ENCODE measurements at places on chromosomes 7 and 10.

- no peak for DNase-seq
Measured at GRCh38 chr7:151125846-151126481, 39.7 kb downstream of the AGAP3 start.

DNA sequence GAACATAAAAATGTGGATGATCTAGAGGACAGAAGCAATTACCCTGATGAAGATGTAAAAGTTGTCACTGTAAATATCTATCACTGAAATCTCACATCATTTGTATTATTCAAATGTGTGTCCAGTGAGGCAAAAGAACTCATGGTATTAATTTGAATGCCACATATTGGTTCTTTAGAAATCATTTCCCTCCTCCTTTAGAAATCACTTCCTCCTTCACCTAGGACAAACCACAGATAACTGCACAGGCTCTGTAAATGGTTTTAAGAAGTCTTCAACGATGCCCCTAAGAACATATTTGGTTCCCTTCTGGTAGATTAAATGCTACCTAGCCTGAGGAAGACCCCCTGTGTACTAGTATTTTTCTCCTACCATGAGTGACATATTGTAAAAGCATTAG is 33.1 kb upstream of the ZNF518A start:
- no peak for DNase-seq

DNA sequence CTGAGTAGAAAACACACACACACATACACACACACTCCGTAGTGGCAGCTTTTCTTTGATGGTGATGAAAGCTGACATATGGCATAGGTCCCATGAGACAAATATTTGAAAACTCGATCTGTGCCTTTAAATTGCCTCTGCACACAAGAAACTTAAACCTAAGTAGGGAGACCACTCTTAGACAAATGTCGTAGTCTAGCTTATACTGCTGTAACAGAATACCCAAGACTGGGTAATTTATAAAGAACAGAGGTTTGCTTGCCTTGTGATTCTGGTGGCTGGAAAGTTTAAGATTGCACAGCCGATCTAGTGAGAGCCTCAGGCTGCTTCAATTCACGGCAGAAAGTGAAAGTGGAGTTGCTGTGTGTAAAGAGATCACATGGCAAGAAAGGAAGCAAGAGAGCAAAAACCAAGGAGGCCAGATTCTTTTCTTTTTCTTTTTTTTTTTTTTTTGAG is 489.4 kb upstream of the SORCS1 start:
- peak; percentile 32 for DNase-seq

GRCh38 chr10:79445977-79446757 is 743 bp upstream of the ZCCHC24 start:
- DNase-seq, result no peak

- peak; percentile 11 for DNase-seq
Measured at GRCh38 chr10:14240253-14241189, 90.2 kb downstream of the FRMD4A start.

DNA sequence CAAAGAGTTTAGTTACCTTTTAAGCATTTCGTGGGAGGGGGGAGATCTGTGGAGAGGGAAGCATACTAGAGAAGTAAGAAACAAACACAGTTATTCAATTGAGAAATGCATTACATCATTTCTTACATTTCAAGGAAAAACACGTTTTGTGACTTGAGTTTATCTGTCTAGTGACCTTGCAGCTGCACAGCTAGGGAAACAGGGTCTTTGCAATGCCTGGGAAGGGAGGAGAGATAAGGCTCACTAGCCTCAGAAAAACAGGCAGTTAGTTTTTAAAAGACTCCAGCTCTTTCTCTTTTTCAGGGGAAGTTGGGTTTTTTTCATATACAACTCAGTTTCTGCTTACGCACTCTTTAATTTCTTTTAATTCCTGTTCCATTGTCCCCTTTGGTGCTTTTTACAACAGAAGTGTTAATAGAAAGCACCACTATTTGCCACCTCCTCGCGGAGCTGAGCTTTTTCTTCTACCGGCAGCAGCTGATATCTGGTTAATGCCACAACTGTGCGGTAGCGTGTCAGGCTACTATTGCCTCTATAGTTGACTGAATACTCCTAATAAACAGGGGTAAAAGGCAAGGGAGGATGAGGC is 5.6 kb downstream of the CYP3A43 start:
- no peak for DNase-seq

- no peak for DNase-seq
Measured at GRCh38 chr7:126570845-126571244, 681.9 kb downstream of the GRM8 start.

DNA sequence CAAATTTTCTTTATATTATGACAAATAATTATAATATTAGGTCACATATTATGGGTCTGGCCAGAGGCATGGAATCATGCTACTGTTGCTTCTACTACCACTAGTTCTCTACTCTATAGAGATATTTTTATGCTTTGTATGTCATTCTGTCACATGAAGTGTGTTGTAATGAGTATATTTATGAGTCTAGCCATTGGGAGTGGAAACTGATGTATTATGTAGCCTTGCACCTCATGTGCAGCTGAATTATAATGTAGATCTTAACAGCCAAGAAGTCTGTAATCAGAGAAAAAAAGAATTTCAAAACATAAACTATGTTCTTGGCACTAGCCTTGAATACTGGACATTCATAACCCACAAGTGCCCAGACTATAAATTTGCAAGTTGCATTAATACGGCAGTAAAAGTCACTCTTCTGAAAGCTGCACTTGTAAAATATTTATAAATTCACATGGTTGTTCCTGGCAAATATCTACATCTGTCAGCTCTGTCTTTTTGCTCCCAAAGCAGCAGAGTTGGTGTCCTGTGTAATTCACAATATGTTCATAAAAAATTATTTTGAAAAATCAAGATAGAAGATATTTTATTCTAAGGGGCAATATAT is 48.6 kb upstream of the SKAP2 start:
- no peak for DNase-seq

DNA sequence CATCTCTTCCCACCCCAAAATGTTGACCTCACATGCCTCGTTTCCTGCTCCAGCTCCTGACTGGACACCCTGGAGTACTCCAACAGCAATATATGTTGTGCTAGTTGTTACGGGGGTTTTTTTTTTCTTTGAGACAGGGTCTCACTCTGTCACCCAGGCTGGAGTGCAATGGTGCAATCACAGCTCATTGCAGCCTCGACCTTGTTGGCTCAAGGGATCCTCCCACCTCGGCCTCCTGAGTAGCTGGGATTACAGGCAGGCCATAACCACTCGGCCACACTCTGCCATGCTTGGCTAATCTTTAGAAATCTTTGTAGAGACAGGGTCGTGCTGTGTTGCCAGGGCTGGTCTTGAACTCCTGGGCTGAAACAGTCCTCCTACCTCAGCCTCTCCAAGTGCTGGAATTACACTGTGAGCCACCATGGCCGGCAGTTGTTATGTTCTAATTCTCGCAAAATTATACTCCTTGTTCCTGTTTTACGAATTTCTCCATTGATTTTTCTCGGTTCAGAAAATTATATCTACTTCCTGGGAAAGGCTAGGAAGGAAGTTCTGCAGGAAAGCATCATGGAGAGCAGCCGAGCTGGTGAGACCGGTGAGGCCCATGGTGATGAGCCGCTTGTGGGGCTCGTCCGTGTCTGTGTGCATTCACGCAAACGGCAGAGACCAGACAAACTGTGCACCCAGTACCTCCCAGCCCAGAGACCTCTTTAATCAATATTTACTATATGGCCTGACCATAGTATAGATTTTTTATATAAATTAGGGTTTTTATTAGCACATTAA is 52.4 kb upstream of the DNAJB6 start:
- no peak for DNase-seq

DNA sequence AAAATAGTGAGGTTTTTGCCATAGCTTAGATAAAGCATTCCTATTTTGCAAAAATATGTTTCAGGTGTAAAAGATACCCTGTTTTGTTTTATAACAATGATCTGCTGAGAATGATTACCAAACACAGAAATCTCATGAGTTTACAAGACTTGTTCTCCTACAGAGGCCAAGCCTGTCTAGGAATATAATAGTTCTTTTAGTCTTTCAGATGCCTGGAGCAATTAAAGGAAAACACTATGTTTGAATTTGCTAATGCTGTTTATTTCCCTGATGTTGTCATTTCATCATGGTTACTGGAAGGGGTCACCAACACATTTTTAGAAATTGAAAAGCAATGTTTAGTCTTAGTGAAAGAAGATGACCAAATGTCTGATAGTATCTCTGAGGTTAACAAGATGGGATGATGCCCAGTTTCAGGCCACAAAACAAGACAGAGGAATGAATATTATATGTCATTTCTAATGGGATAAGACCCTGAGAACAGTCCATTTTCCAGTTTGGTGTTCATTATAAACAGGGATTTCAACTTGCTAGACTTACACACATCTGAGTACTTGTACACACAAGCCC is 559.9 kb downstream of the INHBA start:
- DNase-seq, result no peak

GRCh38 chr7:18597754-18598153 is 102.2 kb downstream of the HDAC9 start:
- DNase-seq, result no peak

GRCh38 chr7:43114458-43114780 is 2.0 kb downstream of the HECW1 start:
- DNase-seq, result no peak

DNA sequence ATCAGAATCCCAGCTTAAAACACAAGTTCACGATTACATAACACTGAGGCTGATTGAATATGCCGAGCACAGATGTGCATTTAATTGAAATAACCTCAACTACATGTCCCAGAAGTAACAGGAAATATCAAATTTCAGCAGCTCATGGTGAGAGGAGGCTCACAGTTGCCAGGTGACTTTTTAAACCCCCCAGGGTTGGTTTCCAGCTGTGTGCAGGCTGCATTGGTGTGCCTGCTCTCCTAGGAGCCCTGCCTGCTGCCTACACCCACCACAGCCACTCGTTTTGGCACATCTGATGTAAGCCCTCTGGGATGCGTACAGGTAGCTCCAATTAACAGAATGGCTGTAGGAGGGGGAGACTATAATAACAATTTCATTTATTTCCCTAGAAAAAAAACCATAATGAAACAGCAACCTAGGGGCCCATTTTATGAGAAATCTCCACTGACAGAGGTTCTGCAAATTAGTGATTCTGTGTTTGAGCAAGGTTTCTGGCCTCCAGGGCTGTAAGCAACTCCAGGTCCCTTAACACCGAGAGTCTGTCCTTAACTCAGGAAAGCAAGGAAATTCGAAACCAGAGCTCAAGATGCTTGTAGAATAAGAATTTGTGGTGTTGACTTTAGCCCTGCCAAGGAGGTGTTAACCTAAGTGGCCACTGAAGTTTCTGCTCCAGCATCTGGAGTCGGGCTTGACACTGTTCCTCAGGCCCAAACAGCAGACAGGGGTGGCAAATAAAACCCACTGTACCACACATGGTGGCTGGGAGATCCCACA is 161.9 kb downstream of the BMPER start:
- peak; percentile 39 for DNase-seq

DNA sequence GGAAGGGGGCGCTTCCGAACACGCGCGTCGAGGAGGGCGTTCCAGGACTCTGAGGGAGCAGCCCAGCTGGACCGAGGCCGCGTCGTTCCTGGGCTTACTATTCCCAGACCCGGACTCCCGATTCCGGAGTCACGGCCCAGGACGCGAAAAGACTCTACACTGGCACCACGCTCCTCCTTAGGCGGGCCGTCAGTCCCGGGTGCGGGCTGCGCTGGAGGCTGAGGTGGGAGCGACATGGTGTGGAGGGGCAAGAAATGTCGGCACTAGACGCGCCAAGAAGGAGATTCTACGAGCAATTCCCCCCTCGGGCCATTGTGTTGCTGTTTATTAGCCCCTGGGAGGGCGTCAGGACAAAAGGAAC is 584 bp upstream of the RUNDC3B start:
- DNase-seq, result no peak

- no peak for DNase-seq
Measured at GRCh38 chr10:132137111-132138072, 49.4 kb upstream of the DPYSL4 start.

GRCh38 chr7:42720012-42720411 is 191.9 kb downstream of the C7orf25 start:
- no peak for DNase-seq

DNA sequence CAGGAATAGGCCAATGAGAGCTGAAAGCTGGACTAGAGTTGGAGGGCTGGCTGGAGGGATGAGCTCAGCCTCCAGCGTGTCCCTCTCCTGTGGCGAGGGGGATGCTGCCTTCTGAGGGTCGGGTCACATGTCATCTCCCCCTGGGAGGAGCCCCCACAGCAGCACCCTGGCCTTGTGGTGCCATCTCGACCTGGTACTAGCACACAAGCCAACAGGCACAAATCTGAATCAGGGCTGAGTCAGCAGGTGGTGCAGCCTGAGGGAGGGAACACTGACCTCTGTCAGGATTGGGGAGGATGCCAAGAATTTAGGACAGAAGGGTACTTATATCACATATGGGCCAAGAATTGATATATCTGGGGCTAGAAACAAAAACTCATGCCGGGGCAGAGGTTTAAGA is 280.4 kb downstream of the CELF2 start:
- DNase-seq, result no peak

DNA sequence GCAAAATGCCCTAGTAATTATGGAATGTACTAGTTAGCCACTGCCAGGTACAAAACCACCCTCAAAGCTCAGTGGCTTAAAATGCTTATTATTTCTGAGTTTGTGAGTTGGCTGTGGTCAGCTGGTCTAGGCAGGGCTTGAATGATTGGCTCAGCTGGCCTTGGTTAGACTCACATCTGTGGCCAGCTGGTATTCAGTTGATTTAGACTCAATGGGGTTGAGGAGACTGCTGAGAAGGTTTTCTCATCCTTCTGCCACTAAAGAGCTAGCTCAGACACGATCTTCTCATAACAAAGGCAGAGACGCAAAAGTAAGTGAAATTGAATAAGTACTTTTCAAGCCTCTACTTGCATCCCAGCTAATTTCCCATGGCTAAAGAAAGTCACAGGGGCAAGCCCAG is 57.1 kb upstream of the CYP2C18 start:
- no peak for DNase-seq

DNA sequence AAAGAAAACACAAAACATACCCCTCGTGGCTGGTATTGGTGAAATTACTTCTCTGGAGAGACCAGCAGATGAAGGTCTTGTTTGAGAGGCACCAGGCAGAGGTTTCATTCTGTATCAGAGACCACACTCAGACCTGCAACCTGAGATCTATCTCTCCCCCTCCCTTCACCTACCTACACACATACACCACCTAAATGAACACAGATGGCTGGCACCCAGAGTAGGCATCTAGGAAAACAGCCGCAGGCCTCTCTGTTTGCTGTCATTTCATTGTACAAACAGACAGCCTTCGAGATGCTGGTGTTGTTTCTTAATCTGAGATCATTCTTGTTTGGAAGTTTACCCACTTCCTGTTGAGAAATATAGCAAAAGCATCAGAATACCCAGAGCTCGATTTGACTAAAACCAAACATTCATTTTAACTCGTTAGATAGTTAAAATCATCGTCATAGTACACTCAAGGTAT is 173.9 kb upstream of the SLC25A13 start:
- peak; percentile 17 for DNase-seq

GRCh38 chr10:60130130-60130579 is 223.8 kb upstream of the CCDC6 start:
- no peak for DNase-seq

GRCh38 chr7:92843034-92843760 is 6.8 kb upstream of the CDK6 start:
- no peak for DNase-seq
